ENCODE measurements at places on chromosomes 1 and 21.

DNA sequence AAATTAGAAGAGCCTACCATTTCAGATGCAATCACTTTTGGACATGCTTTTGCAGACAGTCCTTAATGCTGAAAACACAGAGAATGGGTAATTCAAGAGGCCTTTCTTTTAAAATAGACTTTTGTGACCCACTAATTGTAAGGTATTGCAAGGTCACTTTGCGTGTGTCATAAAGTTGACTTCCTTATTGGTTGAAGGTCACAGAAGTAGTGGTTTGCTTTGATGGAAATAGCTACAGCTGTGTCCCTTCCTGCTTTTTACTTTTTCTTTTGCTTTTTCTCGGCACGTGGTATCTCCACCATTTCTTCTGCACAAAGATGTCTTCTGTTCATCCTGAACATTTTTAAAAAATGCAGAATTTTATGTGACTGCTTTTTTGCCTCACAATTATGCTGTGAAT is 146.8 kb downstream of the DYRK1A start:
- no peak for DNase-seq

DNA sequence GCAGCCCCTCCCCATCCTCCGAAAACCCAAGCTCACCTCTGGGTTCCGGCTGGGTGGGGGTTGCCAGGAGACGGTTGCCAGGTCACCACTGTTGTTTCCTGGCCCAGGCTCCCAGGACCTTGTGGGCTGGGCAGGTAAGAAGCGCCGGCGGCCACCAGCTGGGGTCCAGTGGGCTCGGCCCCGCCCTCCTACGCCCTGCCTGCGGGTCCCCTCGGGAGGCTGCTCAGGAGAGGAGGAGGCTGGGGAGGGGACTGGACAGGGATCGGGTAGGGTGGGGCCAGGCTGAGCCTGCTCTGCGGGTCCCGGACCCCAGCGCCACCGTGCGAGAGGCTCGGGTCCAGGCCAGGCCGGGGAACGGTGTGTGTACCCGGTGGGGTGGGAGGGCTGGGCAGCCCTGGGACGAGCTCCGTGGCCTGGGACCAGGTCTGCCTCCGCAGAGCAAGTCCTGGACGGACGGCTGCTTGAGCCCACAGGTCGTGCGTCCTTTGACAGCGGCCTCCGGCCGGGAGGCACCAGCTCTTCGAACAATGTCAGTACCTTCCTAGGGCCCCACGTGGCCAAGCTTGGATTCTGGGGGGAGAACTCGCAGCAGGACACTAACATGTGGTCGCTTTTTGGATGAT is at the start of gene TTLL10:
TTLL10 (plus strand) TSS at position 88 of the 623 bp plus-strand sequence. CDS start 5,336 bp downstream, outside the sequence.
- no peak for DNase-seq

DNA sequence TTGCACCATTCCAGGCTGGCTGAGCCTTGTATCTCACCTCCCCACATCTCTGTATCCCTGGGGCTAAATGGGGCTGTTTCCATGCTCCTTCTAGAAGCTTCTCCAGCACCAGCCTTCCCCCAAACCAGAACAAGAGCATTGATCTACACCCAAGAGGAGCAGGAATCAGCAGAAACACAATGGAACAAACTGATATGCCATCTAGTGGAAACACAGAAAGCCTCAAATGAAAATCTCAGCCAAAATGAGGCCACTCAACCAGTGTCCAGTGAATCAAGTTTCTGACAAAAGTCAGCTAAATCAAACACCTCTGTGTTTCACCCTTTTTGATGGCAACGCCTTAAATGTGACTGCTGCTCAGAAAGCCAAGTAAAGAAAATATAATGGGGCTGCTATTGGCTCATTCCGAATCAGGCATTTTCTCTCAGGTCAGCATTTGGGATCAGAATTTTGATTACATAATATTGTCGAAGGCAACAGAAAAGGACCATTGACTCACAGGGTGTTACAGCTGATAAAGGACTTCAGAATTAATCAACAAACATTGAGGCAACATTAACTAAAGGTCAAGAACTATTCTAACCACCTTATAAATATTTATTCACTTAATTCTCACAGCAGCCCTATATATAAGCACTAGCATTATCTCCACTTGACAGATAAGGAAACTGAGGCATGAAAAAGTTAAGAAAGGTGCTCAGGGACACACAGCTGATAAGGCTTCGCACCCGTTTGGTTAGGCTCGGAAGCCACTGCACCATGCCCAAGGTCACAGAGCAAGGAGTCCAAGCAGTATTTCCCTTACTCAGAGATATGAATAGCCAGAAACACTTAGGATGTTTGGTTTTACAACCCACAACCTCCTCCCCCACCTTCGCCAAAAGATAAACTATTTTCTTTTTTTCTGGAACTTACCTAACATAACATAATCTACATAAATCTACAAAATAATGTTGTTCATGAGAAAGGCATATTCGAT is 85.8 kb upstream of the KCNJ15 start:
- no peak for DNase-seq

GRCh38 chr1:152566681-152567080 is at the start of gene LCE3E:
Gene LCE3E, minus strand, starts transcription at chr1:152566780. Its CDS starts 572 bp downstream, at chr1:152566208.
- no peak for DNase-seq

GRCh38 chr1:172446547-172446946 is 2.7 kb upstream of the PIGC start:
- DNase-seq: no peak

DNA sequence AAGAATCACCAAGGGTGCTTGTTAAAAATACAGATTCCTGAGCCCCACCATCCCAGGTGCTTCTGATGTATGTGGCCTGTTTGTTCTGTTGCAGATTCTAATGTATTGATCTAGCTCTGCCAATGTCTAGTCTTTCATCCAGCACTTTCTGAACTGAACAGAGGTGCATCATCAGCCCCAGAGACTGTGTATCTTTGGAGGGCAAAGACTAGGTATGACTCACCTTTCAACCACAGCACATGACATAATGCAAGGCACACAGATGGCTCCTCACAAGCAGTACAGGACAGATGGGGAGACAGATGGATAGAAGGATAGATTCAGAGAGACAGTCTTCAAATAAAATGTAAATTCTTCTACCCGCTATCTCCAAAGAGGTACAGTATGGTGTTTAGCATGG is 32.3 kb downstream of the CD58 start:
- no peak for DNase-seq

Measured in hypothalamus (tissue), 51 donors.